ENCODE measurements at places on chromosomes 5 and 9. TPM values are rescaled to one million over a fixed set of nuclear protein-coding genes. Genes with fewer than 3 reads are reported as not detected.

Gene STOM
- 229 TPM for total RNA-seq

Gene CTXN3
- total RNA-seq = 0.35 TPM

Gene CDHR2
- 4.2 TPM for total RNA-seq

Gene SPATA31E1
- not detected for total RNA-seq

Gene PTPN3
- total RNA-seq = 40.6 TPM

Gene FBP2
- total RNA-seq = not detected

Gene PCDHGA2
- total RNA-seq = 4.7 TPM

GRCh38 chr9:130660326-130660682, 4.1 kb upstream of the PRDM12 start:
- no peak overlapping the region for H3K27ac ChIP-seq
- peaks cover 38% of the 10 kb centered on the region for H3K27me3 ChIP-seq
- H3K36me3 ChIP-seq = no peaks in the 10 kb centered on the region
- no peak for DNase-seq

DNA sequence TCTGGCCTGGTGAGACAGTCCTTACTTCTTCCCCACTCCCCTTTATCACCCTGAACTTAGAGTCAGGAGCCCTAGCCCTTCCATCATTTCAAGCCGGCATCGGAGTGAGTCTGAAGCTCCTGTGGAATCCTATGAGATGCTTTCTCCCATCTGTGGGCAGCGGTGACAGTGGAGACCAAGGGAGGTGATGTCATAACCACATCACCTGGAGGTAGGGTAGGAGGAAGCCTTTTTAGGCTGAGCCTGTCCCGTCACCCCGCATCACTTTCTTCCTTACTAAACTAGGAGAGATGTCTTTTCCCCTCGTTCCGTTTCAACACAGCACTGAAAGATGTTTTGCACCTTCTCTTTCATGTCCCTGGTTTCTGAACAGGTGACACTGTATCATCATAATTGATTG, 124.1 kb upstream of the WWC1 start:
- H3K27me3 ChIP-seq = no peaks in the 10 kb centered on the region
- no peak overlapping the region for H3K27ac ChIP-seq
- no peak overlapping the region for H3K4me3 ChIP-seq
- peaks cover 28% of the 10 kb centered on the region for H3K4me1 ChIP-seq

DNA sequence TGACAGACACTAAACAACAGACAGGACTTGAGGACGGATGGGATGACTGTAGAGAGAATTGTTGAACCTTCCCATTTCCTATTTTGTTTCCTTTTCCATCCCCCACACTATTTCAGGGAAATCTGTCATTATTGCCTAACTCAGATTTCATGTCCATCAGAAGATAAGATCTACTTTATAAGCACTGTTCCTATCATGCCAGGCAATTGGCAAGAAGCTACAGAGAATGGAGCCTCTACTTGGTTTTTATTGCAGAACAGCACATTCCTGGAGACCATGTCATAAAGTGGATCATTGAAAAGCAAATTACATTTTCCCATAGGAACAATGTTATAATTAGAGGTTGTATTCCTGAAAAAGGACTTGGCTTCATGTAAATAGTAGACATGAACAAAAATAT, 173.7 kb upstream of the KIF2A start:
- DNase-seq = no peak
- no peak overlapping the region for H3K27ac ChIP-seq
- H3K36me3 ChIP-seq = no peaks in the 10 kb centered on the region
- H3K27me3 ChIP-seq = no peaks in the 10 kb centered on the region
- H3K4me3 ChIP-seq = no peak overlapping the region

- no peaks in the 10 kb centered on the region for H3K27me3 ChIP-seq
- no peak for DNase-seq
- H3K4me3 ChIP-seq = no peak overlapping the region
- no peak overlapping the region for H3K27ac ChIP-seq
Measured at GRCh38 chr9:138043061-138043410, 165.5 kb downstream of the CACNA1B start.

DNA sequence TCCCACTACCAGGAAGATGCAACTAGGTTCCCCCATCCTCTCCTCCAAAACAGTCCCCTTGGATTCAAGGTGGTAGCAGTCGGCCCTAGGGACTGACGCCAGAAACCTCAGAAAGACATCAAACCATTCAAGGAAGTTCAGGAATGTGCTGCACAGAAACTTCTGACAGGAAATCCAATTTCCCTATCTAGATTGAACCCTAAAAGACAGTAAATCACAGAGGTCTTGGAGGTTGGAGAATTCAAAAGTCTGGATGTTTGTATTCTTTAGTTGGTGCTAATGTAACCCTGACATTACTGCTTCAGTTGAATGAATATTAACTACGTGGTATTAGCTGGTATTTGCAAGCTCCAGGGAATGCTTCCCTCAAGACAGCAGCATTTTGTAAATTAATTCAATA, 125.3 kb downstream of the SYK start:
- H3K36me3 ChIP-seq = no peaks in the 10 kb centered on the region
- H3K4me1 ChIP-seq = no peaks in the 10 kb centered on the region
- DNase-seq = no peak
- H3K4me3 ChIP-seq = no peak overlapping the region

DNA sequence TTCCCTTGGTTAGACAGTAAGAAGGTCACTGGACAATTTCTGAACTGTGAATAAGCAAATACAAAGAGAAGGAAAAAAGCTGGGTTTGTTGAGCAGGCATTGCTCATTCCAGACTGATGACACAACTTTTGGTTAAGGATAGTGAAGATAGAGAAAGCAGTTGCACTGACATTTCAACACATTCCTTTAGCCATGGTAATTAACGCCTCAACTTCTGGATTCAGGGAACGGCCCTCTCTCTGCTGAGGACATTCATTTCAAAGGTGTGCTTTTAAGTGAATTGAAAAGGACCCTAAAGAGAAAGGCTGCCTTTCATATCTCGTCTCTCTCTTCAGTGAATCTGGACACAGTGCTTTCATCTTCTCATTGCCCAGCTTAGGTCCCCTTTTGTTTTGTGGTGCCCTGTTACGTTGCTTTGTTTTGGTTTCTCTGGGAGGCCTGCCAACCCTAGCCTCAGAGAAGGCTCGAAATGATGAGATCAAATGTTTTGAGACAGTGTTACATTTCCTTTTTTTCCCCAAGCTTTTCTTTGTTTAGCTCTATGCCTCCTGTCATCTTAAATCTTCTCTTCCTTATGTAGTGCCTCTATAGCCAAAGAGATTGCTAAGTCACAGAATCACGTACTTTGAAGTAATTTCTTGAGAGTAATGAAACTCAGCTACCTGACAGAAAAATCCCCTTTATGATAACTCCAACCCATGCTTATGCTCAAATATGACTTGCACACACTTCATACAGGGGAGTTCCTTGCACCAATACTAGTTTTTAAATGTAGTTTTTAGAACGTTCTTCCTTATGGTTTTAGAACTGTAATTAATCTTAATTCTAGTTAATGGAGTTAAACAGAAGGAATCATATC, 94.4 kb upstream of the IFNE start:
- no peaks in the 10 kb centered on the region for H3K4me1 ChIP-seq
- no peak overlapping the region for H3K27ac ChIP-seq
- no peak overlapping the region for H3K4me3 ChIP-seq
- no peaks in the 10 kb centered on the region for H3K36me3 ChIP-seq
- no peaks in the 10 kb centered on the region for H3K27me3 ChIP-seq
- DNase-seq = peak; percentile 61

DNA sequence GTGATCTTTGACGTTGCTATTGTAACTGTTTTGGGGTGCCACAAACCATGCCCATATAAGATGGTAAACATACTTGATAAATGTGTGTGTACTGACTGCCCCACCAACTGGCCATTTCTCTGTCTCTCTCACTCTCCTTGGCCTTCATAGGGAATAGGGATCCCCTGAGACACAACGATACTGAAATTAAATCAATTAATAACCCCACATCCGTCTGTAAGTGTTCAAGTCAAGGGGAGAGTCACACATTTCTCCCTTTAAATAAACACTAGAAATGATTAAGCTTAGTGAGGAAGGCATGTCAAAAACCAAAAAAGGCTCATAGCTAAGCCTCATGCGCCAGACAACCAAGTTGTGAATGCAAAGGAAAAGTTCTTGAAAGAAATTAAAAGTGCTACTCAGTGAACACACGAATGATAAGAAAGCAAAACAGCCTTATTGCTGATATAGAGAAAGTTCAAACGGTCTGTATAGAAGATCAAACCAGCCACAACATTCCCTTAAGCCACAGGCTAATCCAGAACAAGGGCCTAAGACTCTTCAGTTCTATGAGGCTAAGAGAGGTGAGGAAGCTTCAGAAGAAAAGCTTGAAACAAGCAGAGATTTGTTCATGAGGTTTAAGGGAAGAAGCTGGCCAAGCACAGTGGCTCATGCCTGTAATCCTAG, 111.1 kb downstream of the UGCG start:
- no peaks in the 10 kb centered on the region for H3K36me3 ChIP-seq
- peaks cover 9% of the 10 kb centered on the region for H3K4me1 ChIP-seq
- no peak overlapping the region for H3K4me3 ChIP-seq
- H3K27me3 ChIP-seq = no peaks in the 10 kb centered on the region
- no peak overlapping the region for H3K27ac ChIP-seq
- no peak for DNase-seq

- no peak for DNase-seq
- H3K36me3 ChIP-seq = no peaks in the 10 kb centered on the region
- H3K4me1 ChIP-seq = no peaks in the 10 kb centered on the region
- no peak overlapping the region for H3K27ac ChIP-seq
- H3K4me3 ChIP-seq = no peak overlapping the region
Measured at GRCh38 chr5:93717162-93717561, 24.2 kb downstream of the POU5F2 start.

GRCh38 chr9:137486545-137487453, 27.7 kb upstream of the NSMF start:
- H3K36me3 ChIP-seq = no peaks in the 10 kb centered on the region
- H3K4me3 ChIP-seq = no peak overlapping the region
- no peaks in the 10 kb centered on the region for H3K27me3 ChIP-seq

DNA sequence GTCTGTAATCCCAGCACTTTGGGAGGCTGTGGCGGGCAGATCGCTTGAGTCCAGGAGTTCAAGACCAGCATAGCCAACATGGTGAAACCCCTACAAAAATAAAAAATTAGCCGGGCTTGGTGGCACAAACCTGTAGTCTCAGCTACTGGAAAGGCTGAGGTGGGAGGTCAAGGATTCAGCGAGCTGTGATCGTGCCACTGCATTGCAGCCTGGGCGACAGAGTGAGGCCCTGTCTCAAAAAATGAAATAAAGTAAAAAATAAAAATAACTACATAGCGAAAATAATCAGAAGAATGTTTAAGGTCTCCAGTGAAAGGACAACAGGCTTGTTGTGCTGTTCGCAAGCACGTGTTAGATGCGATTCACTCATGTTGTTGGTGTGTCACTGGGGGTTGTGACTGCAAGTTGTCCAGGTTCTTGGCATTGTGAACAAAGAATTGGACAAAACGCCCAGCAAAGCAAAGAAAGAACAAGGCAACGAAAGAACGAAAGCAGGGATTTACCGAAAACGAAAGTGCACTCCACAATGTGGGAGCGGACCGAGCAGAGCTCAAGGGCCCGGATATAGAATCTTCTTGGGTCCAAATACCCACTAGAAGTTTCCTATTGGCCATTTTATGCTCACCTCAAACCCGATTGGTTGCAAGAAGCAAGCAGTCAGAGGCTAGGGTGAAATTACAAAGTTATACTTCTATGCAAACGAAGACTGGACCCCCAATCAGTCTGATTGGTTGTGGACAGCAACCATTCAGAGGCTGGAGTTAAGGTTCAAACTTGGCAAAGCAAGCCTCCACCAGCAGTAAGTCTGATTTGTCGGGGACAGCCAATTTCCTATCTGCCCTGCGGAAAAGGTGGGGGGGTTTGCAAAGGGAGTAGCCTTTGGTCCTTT, 844 bp upstream of the MCCC2 start:
- H3K27ac ChIP-seq = peak overlapping the region; percentile 87
- H3K27me3 ChIP-seq = no peaks in the 10 kb centered on the region
- DNase-seq = no peak
- no peaks in the 10 kb centered on the region for H3K36me3 ChIP-seq
- H3K4me1 ChIP-seq = peaks cover 13% of the 10 kb centered on the region
- peak overlapping the region; percentile 91 for H3K4me3 ChIP-seq

DNA sequence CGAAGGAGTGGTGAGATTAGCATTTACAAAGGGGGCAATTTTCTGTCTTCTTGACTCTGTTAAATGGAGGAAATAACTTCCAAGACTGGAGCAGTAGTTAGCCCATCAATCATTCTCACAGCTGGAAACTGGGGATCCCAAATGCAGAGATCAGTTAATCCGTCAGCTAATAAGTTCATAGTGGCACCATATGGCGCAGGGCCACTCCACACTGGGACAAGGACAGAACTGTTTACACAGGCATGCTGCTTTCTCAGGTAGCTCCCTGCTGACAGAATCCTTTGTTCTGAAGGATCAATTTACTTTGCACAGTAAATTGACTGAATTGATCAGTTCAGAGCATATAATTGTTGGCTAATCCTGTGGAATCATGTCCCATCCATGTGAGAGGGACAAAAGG, 395.7 kb downstream of the TMEM161B start:
- no peak overlapping the region for H3K27ac ChIP-seq
- H3K4me3 ChIP-seq = no peak overlapping the region
- no peak for DNase-seq
- H3K36me3 ChIP-seq = no peaks in the 10 kb centered on the region
- H3K4me1 ChIP-seq = no peaks in the 10 kb centered on the region
- no peaks in the 10 kb centered on the region for H3K27me3 ChIP-seq

- no peaks in the 10 kb centered on the region for H3K27me3 ChIP-seq
- H3K27ac ChIP-seq = no peak overlapping the region
- H3K36me3 ChIP-seq = peaks cover 2% of the 10 kb centered on the region
- H3K4me1 ChIP-seq = peaks cover 45% of the 10 kb centered on the region
- no peak overlapping the region for H3K4me3 ChIP-seq
Measured at GRCh38 chr9:38018958-38019602, 49.9 kb downstream of the SHB start.

DNA sequence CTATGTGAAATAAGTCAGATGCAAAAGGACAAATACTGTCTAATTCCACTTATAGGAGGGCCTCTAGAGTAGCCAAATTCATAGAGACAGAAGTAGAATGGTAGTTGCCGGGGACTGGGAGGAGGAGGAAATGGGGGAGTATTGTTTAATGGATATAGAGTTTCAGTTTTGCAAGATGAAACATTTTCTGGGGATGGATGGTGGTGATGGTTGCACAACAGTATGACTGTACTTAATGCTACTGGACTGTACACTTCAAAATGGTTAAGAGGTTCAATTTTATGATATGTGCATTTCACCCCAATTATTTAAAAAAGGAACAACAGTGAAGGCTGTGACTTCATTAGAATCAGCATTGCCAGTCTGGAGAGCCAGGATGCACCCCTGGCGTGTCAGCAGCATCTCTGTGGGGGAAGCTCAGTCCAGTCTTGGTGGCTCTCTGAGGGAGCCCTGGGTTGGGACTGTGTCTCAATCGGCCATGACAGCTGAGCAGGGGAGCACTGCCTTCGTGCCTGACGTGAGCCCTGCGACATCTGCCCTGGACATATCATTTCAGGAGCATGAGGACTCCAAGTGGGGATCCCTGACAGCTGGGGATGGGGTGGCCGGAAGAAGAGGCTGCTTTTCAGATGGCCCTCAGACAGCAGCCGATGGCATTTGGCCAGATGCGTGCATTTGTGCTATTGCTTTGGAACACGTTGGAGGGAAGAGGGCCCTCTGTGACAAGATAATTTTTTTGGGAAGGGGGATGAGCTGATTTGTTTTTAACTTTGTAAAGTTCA, 130.8 kb upstream of the STC2 start:
- H3K36me3 ChIP-seq = no peaks in the 10 kb centered on the region
- no peak overlapping the region for H3K27ac ChIP-seq
- DNase-seq = no peak
- H3K4me1 ChIP-seq = no peaks in the 10 kb centered on the region

All from kidney (tissue), 22 donors.